ENCODE measurements at places on chromosomes 4 and X. TPM values are rescaled to one million over a fixed set of nuclear protein-coding genes. Genes with fewer than 3 reads are reported as not detected.

TCEAL2 gene
- 11.7 TPM for total RNA-seq

GPAT3 gene
- total RNA-seq, result 3.3 TPM

EDNRA gene
- 15.4 TPM for total RNA-seq

CENPI gene
- total RNA-seq, result 2.3 TPM

VGLL1 gene
- total RNA-seq, result 85.6 TPM

COX7B2 gene
- total RNA-seq, result not detected

CDX4 gene
- total RNA-seq, result not detected
